ENCODE measurements at places on chromosomes 16 and 17.

- DNase-seq: no peak
Observed at GRCh38 chr17:41678411-41678906, 10.2 kb upstream of the EIF1 start.

- no peak for DNase-seq
Observed at GRCh38 chr16:4544473-4544872, 5.9 kb upstream of the CDIP1 start.

GRCh38 chr17:66248285-66248684, 19.1 kb upstream of the APOH start:
- no peak for DNase-seq

- no peak for DNase-seq
Observed at GRCh38 chr16:1044460-1045309, 27.9 kb upstream of the SSTR5 start.

DNA sequence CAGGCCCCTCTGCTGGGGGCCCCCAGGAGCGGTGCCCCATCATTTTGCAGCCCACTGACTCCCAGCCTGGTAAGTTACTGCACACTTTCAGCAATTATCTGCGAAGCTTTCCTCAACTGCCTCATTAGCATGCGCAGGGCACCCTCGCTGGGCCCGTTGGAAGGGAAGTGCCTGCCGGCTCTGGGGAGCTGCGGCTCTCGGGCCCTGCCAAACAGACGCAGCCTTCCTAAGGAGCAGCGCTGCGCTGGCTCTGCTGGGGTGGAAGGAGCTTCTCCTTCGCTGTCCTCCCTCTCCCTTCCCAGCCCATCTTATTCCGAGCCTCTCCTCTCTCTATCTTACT, 71.0 kb downstream of the RBBP6 start:
- no peak for DNase-seq

DNA sequence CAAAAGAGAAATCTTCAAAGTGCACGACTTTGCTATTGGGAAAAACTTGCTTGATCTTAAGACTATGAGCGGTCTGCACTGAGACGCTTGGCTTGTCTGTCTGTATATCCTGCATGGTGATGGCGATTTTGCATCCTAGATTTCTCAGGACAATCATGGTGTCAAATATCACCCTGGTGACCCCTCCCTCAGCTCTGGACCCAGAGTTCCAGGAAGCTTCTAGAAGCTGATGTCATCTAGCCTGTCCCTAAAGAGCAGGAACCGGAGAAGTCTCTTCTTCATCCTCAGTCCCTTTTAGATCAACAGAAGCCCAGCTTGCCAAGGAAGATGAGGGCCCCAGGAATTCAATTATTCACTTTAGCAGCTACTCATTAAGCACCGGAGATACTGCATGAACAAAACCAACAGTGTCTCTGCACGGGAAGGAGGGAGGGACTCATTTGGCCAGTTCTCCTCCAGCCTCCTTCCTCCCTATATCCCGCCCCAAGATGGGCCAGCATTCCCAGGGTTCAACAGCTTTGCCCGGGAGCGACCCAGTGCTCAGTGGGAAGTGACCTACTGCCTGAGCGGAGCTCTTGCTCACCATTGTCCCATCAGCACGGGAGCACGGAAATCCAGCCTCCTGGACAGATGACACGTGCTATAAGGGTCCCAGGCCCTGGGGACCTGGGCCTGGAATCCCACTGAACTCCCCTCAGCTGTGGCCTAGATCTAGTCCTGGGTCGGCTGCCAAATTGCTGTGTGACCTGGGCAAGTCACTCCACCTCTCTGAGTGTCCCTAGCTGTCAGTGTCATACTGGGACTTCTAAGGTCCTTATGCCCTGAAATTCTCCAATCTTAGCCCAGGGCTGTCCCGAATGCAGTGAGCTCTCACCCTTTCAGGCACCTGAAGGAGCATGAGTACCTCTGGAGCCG, 3.8 kb downstream of the EMP2 start:
- no peak for DNase-seq

DNA sequence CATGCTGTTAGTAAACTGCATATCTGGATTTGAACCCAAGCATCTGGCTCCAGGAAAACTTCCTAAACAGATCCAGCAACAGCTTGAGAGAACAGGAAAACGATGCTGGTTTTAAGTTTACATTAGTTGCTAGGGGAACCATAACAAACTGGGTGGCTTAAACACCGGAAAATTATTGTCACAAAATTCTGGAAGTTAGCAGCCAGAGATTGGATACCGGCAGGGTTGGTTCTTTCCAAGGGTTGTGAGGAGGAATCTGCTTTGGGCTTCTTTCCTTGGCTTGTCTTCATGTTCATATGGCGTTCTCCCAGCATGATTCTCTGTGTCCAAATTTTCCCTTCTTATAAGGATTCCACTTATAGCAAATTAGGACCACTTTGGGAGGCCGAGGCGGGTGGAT, 276.9 kb upstream of the TOM1L1 start:
- DNase-seq: no peak

DNA sequence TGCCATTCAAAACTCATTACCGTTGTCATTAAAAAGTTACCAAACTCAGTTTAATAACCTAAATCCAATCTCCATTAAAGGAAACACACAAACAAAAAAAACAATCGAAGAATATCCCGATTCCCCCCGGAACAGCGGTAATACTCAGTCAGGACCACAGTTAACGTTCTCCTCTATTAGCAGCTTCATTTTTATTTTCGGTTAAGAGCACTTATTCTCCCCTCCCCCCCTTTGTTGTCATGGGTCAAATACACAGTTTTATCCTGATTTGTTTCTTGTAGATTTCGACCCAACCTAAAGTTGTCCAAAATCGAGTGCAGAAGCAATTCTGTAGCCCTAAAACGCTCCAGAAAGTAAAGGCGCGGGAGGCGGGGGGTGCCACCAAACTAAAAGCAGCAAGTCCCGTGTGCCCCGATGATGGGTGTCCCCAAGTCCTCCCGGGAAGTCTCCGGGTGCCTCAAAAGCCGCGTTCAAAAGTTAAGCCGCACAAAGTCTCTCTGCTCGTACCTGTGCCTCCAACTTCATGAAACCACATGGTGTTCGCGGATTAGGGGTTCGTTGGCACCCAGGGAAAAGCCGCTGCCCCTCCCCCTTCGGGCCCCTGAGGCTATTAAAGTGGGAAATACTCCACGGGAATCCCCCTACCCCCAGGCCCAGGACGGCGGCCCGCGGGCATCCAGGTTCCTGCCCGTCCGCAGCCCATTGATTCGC, 996 bp downstream of the SUMO2 start:
- DNase-seq: peak; percentile 12

DNA sequence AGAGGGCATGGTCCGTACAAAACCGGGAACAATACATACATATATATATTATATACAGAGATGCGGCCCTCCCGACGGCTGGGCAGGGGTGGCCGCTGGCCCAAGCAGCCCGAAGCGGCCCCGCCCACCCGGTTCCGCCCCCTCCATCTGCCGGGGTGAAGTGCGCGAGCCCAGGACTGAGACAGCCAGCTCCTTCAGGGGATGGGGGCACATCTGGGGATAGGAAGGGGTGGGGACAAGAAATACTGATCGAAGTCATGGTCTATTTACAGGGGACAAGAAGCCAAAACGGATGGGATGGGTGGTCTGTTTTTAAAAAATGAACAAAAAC, 3.8 kb upstream of the SAMD14 start:
- DNase-seq: no peak

- DNase-seq: peak; percentile 51
Observed at GRCh38 chr17:50626037-50626574, 8.6 kb upstream of the ABCC3 start.

DNA sequence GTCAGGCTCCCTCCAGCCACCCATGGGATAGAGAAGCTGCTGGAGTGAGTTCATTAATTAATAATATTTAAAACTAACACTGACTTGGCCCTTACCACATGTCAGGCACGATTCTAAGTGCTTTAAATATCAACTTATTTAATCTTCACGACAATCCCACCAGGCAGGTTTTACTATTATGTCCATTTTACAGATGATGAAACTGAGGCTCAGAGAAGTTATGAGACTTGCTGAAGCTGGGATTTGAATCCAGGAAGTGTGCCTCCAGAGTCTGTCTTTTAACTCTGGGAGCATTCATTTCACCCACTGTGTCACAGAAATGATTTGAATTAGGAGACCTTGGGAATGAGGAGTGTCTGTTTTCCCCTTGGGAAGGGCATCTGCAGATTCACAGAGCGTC, 8.8 kb downstream of the SPNS3 start:
- DNase-seq: no peak

DNA sequence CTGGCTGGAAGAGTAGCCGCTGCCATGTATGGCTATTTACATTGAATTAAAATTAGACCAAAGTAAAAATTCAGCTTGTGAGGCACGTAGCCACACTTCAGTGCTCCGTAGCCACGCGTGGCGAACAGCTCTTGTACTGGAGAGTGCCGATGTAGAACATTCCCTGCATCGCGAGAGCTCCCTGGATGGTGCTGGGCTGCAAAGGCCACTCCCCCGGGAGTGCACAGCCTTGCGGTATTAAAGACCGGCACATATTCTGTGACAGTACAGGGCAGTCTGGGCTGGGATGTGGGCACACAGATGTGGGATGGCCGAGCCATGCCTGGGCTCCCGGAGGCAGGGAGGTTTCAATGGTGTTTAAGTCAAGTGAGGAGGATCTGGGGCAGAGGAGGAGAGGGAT, 102.2 kb downstream of the CMIP start:
- DNase-seq: no peak

DNA sequence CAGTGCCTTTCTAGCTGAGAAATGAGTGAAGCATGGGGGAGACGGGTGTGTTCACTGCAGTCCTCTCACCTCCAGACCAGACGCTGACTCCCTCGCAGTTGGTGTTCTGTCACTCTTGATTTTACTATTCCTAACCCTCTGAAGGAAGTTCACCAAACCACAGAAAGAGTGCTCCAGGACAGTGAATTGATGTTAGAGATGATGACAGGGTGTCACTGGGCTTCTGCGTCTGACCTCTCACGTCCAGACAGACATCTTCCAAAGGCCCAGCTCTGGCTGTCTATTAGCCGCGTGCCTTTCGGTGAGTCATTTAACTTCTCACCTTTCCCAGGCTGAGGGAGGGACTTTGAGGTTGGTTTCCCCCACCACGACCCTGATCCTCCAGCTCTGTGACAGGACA, 8.2 kb downstream of the CRAMP1 start:
- no peak for DNase-seq

DNA sequence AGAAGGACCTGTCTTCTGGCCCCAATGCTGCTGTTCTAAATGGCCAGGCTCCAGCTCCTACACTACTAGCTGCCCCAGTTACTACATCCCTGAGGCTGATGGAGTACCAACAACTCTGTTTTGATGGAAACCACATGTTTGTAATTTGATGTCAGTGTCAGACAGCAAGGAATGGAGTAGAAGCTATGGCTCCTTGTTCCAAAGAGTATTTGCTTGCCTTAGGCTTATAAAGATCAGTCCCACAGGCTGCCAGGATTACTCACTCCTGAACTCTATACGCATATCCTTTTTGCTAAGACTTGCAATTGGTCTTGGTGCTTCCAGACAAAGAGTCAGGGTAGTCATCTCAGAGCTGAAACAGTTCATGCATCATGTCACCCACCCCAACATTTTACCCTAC, 139.6 kb downstream of the HS3ST3A1 start:
- no peak for DNase-seq

DNA sequence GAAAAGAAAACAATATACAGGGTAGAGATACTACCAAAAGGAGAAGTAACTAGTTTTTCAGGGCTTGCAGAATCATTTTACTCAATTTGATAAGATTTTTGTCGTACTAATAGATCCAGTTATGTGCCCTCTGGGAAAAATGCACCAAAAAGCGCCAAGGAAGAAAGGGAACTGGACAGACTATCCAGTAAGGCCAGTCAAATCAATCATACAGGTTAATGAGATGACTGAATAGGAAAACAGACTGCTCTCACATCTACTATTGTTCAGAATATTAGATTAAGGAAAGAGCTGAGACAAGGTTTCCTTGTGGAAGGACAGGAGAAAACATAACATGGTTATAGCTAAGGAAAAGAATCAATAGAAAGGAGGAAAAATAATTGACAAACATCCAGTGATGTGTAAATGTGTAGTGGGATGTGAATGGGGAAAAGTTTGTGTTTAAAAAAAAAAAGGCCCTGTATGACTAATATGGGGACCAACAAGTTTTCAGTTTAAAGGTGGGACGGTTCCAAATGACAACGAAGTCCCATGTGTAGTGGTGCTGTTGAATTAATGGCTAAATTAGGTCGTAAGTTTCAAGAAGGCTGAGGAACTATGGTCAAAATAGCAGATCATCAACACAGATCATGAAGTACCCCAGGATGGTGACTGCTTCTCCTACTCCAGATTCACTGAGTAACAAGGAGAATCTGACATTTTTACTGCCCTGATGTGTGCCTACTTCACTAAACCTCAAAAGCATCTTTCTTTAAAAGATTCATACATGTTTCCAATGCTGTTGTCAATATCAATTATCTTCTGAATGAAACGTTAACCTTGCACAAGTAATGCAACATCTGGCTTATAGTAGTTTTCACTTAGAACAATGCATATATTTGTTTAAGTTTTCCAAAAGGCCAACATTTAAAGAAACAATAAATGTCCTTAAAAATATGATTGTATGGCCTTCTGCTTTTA, 40.7 kb downstream of the BRIP1 start:
- DNase-seq: no peak

DNA sequence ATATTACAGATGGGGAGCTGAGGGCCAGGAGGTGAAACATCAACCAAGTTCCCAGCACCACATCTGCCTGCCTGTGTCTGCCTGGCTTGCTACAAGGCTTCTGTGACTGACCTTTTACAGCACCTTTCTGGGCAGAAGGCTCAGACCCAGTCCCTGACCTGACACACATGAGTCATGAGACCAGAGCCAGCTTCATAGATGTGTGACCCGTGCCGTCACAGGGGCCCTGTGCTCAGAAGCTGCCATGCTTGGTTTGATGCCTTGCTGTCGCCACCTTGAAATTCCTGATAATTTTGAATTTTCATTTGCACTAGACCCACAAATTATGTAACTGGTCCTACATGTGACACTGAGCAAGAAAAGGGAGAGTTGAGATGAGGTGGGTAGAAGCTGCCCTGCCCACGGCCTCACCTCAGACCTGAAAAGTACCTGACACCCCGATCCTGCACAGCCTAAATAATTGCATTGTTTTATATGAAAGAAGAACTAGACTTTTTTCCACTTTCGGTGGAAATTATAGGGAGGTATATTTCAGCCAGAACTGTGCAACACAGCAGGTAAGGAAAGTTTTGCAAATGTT, 13.3 kb upstream of the PECAM1 start:
- no peak for DNase-seq

GRCh38 chr17:65604070-65604469, 42.6 kb upstream of the AXIN2 start:
- no peak for DNase-seq

- no peak for DNase-seq
Observed at GRCh38 chr16:105521-105920, 27.5 kb downstream of the MPG start.

DNA sequence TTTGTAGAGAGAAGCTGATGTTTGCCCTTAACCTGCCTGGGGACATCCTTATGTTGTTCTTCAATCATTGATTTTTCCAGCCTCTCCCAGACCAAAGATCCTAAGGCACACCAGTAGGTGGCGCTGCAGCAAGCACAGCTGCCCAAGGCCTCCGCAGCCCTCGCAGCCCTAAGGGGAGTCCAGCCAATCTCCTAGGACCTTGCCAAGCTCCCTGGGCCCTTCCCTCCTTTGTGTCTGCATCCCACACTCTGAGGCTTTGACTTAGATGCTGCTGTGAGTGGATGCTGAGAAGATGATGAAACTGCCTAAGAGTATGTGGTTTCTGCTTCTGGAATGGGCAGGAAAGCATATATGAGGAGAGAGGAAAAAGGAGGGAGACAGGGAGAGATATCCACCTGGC, 47.1 kb downstream of the SPACA3 start:
- DNase-seq: peak; percentile 6

- no peak for DNase-seq
Observed at GRCh38 chr16:14955546-14956231, 18.4 kb downstream of the NPIPA1 start.

- no peak for DNase-seq
Observed at GRCh38 chr17:37110746-37111145, 162.0 kb downstream of the AATF start.

Measured in stimulated activated CD8-positive, alpha-beta memory T cell treated with anti-CD3 and anti-CD28 coated beads, Interleukin-2, amount 100 ng/mL, for 48 hours (primary cell).